ENCODE measurements at places on chromosomes 4 and X.

GRCh38 chr4:184977747-184978146 lies 40.5 kb upstream of the HELT start:
- no peak for DNase-seq

- DNase-seq = no peak
Measured at GRCh38 chrX:130746709-130747342, 156.2 kb downstream of the ENOX2 start.

DNA sequence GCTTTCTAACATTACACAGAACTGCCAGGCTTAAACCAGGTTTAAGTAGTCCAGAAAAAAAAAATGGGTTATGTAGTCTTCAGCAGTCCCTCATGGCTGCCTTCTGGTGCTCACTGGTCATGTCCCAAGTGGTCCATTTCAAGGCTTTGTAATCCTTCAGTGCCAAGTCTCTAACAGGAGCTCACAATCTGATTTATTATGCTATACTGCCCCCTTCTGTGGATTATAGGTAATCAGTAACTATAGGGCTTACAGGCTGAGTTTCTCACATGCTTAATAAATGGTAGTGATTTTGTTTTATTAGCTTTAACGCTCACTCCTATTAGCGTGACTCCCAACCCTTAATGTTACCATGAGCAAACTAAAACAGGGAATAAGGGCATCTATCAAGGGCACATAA lies 92.5 kb upstream of the EDA2R start:
- DNase-seq = no peak

DNA sequence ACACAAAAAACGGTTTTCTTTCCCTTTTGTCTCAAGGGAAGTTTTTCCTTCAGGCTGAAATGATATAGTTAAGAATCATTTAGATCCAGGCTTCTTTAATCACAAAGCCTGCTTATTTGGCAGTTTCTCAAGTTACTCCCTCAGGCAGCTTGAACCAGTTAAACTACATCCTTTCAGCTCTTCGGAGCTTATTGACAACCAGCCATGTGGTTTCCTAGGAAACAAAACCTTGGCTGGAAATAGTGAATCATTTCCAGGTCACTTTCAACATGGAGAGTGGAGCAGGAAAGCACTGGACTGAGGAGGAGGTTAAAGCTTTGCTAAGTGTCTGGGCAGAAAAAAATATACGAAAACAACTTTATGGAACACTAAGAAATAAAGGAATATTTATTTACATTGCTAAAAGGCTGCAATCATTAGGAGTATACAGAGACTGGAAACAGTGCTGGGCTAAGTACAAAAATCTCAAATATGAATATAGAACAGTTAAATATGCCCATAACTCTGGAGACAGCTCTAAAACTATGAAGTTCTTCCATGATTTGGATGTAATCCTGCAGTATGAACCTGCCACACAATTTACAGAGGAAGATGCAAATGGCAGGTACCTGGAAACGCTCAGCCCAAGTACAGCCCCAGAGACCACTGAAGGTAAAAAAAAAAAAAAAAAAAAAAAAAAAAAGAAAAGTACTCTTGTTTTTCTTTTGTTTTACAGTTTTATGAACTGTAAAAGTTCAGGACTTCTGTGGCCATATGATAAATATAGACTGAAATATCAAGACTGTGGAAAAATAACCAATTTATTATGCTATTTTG lies 23.2 kb upstream of the AASDH start:
- peak; percentile 99 for DNase-seq

GRCh38 chr4:77631276-77631675 lies 25.7 kb downstream of the CXCL13 start:
- DNase-seq = no peak

DNA sequence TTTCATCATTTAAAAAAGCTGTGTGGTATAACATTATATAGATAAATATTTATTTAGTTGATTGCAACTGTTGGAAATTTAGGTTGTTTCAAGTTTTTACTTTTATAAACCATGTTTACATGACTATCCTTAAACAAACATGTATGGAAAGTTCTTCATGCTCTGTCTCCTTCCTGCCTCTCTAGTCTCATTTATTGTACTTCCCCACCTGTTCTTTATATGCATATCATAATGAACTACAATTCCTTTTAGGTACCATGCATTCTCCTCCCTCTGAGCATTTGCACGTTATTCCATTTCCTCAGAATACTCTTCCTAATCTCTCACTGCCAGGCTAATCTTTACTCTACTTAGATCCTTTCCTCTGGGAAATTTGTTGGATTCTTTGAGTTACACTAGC lies 16.9 kb upstream of the ADH6 start:
- DNase-seq = no peak

DNA sequence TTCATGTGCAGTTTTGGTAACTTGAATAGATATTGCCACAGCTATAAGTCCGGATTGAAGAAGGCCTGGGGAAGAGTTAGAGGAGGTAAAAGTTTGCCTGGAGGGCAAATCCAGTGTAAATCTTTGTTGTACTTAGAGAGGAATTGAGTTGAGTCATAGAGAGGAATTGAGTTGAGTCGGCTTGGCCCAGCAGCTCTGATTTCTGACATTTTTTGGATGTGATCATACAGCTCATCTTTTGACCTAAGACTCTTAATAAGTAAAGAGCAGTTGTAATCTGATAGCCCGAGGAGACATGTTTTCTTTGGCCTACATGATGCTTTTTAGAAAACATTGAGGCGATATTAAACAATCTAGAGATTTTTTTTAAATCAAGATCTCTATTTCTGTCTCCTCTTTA lies 3.9 kb downstream of the KIT start:
- DNase-seq = no peak

- DNase-seq = no peak
Measured at GRCh38 chr4:182074810-182075209, 168.4 kb upstream of the TENM3 start.
